NCI-H2081 (cell line): ENCODE measurements at places on chromosomes 6 and 20.

DNA sequence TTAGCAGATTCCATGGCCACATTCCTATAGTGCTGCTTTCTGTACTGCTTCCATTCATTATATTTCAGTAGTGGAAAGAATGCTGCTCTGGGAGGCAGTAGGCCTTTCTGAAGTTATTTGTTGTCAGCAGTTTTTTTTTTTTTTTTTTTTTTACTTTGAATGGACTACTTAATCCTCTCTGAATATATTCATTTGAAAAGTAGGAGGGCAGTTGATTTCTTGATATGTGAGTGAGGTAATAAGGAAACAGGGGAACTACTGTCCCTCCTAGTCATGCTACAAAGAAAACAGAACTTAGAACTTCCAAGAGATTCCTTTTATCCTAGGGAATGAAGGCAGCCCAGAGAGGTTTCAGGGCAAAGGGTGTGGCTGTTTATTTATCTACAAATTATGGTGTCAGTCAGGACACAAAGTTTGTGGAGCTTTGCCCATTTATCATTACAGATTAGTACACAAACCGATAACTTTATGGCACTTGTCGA lies 155.9 kb downstream of the JARID2 start:
- DNase-seq: no peak

DNA sequence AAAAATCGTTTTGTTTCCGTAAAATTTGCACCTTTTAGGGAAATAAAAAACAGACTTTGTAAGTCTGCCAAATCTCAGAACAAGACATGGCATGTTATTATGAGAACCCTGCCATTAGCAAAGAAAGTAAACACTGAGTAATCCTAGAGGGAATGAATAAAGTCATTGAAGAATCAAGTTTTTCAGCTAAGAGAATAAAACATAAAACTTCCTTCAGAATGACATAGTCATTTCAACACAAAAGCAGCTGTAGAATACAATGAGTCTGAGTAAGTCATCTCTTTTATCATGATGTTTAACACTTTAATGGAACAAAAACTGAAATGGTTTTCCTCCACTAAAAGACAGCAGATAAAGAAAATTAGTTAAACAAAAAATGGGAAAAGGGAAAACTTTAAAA lies 10.3 kb upstream of the DST start:
- DNase-seq: peak; percentile 32

DNA sequence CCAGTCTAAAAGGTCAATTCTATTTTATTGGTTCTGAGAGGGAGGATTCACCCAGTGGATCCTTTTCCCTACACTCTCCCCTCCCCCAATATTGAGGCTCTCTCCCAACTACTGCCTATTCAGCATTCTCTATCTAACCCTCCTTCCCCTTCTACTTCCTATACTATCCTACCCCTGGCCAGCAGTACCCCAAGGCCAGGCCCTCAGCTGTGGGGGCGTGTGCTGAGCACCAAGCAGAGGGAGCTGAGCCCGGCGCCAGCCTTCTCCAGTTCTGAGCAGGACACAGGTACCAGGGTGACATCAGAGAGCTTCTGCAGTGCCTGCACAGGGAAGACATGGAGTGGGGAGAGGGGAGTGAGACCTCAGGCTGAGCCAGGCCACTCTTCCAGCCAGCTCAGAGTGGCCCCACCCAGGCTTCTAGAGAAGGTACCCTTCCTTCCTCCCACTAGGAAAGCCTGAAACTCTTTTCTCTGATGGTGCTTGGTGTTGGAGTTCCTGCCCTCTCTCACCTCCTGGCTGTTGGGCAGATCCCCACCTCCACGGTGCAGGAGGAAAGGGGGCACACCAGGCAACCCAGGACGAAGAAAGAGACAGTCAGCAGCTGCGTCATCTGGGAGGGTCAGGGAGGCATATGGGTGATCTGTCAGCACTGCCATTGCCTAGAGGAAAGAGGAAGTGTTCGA lies 1.9 kb downstream of the DDAH2 start:
- DNase-seq: no peak

DNA sequence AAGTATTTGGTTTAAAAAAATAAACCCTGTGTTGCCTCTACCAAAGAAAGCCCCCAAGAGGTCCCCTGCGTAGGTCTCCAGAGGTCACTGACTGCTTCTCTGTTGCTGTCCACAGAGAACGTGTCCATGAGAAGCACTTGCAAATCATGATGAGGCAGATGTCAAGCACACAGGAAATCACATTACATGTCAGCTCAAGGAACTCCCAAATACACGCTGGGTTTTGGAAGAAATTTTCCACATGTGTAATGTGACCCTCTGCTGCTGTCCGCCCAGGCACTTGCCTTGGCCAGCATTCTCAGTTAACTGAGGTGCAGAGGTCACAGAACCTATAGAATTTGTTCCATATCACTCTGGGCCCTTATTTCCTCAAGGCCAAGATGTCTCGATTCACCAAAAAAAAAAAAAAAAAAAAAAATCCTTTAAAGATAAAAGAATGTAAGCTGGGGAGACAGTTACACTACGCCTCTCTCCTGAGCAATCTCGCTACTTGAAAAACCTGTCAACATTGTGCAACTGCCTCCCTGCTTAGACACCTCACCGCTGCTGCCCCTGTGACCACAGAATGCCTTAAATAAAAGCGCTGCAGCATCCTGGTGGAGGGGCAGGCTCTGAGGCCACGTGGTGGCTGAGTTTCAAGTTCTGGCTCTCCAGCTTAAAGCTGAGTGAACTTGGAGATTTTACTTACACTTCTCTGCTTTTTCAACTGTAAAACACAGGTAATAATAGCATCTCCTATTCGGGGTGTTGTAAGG lies 42.3 kb downstream of the SLC22A23 start:
- no peak for DNase-seq
